Stimulated activated CD4-positive, alpha-beta T cell treated with anti-CD3 and anti-CD28 coated beads, Interleukin-15, amount 100 ng/mL, for 1 hour (primary cell): ENCODE measurements at places on chromosomes 2 and 18.

DNA sequence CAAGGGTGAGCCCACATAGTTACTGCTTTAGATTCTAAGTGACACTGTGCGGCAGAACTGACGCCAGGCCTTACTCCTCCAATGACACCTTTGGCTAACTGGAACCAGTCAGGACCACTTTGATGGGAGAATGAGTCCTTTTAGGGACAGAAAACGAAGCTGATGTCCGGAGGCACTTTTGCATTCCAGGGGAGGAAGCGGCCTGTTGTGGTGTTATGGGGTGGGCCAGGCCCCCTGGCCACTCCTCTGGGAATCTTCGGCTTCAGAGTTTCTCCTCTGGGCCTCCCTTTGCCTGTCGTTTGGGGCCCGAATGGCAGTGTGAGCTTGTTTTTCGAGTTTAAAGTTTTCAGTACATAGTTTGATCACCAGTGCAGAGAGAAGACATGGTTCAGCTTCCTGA, 65.9 kb downstream of the MBP start:
- DNase-seq: no peak

- no peak for DNase-seq
These were observed 71.1 kb downstream of the MTA3 start for GRCh38 chr2:42639340-42640077.

DNA sequence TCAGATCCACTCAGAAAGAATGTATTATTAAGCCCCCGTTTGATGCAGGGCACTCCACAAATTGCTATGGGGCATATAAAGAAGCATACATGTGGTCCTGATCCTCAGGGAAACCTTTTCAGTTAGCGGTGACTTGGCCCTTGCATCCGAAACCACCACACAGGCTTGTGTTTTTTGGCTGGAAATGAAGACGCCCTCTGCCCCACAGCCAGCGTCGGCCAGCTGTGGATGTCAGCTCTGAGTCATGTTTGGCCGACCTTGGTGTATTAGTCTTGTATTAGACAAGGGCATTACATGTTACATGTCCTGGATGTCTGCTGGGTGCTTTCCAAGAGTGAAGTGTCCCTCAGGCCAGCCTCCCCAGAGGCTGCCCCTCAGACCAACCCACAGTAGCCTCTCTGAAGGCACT, 107.6 kb upstream of the MAP3K20 start:
- DNase-seq: no peak

DNA sequence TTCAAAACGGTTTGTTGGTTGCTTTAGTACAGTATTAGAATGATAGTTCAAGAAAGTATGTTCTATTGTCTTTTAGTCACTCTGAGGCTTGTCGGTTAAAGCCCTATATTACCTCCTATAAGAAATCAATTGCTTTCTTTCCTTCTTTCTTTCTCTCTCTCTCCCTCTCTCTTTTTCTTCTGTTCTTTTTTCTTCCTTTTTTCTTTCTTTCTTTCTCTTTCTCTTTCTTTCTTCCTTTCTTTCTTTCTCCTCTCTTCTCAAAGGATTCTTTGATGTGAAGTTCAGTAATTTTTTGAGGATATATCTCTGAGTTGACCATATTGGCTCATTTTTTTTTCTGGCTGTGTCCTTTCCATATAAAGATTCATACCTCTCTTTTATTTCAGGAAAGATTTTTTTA, 249.4 kb downstream of the SRBD1 start:
- DNase-seq: no peak

DNA sequence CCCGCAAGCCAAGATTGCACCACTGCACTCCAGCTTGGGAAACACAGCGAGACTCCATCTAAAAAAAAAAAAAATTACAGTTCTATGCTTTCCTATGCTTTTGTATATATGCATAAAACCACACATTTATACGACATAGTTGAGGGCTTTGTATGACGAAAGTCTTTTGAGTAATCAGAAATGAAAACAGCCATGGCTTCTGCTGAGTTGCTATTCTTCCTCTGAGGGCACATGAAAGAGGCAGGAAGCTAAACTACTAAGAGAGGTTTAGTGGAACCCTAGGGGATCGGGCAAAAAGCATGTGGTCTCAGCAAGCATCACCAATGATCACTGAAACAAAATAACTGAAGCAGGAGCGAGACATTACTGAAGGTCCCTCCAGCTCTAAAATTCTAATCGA, 99.6 kb downstream of the ZAP70 start:
- no peak for DNase-seq

- DNase-seq: no peak
These were observed 19.5 kb downstream of the MRPL44 start for GRCh38 chr2:223976635-223977226.

DNA sequence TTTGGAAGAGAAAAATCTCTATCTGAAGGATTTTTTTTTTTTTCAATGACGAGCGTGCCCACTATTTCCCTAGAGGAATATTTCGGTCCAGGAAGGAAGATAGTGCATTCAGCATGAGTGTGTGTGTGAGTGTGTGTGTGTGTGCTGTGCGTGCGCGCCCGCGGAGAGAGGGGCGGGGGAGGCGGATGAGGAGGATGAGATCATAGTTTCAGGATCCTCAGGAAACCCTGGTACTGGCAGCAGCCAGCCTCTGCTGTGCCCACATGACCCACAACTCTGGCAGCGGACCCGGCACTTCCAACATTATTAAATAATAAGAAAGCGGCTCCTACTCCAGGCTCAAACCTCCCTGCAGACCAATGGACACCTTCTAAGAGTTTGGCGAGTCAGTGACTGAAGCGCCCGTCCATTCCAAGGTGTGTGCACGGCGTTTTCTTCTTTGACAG, 217.0 kb upstream of the DTNA start:
- DNase-seq: no peak

DNA sequence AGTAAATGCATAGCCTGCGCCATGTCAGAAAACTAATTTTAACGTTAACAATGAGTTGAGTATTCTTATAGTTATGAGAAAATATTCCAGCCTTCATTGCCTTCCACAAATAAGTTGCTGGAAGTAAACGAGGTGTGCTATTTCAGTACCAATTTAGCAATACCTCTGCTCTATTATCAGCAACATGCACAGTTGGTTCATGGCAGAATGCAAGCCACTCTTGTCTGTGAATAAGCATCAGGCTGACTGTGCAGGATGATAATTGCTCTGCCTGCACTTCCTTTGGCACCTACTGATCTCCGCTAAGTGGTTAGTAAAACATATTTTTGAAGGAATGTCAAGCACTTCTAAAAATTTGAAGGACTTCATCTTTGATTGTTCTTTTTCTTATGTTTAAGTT, 261.9 kb upstream of the SIX3 start:
- DNase-seq: no peak

- no peak for DNase-seq
These were observed 87.4 kb upstream of the HK2 start for GRCh38 chr2:74746480-74746879.

DNA sequence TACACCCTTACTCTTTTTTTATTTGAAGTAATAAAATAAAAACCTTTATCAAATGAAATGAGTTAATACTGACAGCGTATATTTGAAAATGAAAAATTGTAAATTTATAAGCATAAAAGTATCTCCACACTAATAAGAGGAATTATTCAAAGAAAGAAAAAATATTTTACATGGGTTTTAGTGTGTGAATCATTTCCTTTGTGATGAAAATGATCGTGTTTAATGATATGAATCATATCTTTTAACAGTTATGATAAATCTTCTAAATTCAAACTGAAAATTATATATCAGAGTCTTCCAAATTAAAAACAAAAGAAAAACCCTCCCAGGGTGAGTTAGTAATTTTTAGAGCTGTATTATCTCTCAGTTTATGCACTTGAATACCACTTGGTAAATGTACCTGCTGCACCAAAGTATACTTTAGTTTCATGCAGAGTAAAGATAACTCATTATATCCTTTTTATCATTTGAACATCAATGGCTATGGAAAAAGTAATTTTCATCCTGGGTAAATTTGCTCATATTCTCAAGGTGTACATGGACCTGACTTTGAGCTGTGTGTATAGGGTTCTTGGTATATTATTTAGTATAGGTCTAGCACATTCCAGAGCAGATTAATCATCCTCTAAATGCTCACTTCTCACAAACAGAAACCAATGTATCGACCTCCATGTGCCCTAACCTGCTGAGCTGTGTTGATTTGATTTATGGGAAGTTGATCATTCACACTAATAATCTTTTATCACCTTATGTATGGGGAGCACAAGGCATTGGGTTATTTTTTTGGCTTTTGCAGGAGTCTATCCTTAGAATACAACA, 98.7 kb upstream of the VWC2L start:
- no peak for DNase-seq

GRCh38 chr2:39216346-39217191, 27.2 kb downstream of the CDKL4 start:
- DNase-seq: peak; percentile 14

GRCh38 chr2:12852135-12852534, 135.4 kb downstream of the TRIB2 start:
- DNase-seq: no peak

DNA sequence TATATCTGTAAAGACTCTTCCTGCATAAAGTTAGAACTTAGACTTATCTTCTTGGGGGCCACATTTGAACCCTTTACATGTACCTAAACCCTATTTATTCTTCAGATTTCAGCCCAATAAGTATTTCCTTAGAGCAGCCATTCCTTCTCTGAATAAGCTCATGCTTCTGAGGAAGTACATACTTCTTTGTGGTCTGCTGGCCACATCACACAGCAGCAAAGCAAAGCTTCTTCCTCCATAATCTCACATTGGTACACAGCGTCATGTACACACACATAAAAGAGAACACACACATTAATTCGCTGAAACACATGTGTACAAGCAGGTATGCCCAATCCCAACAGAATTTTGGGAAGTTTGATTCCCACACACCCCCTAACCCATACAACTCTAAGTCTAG, 331.0 kb downstream of the CDH2 start:
- no peak for DNase-seq

GRCh38 chr2:239277401-239278085, 123.3 kb downstream of the HDAC4 start:
- DNase-seq: no peak

- DNase-seq: no peak
These were observed 40.5 kb downstream of the HS6ST1 start for GRCh38 chr2:128277961-128278681.

GRCh38 chr18:63890950-63891304, 3.4 kb downstream of the SERPINB2 start:
- DNase-seq: no peak

DNA sequence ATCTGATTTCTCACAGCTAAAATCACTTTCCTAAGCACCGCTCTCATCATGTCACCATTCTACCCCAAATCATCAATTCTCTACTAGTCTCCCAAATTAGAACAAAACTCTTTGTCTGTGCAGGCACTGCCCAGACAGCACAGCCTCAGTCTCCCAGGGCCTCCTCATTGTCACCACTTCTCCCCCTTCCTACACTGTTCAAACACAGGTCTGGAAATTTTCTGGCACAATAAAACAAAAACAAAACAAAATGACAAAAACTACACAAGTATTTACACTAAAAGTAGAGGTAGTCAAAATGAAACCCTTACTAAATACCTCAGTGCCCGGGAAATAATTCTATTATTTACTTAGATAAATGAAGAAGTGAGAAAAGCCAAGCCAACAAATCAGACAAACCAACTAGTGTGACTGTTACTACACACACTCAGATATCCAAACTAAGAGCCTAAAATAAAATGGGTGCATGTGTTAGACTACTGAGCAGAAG, 156.2 kb upstream of the DNMT3A start:
- DNase-seq: no peak

DNA sequence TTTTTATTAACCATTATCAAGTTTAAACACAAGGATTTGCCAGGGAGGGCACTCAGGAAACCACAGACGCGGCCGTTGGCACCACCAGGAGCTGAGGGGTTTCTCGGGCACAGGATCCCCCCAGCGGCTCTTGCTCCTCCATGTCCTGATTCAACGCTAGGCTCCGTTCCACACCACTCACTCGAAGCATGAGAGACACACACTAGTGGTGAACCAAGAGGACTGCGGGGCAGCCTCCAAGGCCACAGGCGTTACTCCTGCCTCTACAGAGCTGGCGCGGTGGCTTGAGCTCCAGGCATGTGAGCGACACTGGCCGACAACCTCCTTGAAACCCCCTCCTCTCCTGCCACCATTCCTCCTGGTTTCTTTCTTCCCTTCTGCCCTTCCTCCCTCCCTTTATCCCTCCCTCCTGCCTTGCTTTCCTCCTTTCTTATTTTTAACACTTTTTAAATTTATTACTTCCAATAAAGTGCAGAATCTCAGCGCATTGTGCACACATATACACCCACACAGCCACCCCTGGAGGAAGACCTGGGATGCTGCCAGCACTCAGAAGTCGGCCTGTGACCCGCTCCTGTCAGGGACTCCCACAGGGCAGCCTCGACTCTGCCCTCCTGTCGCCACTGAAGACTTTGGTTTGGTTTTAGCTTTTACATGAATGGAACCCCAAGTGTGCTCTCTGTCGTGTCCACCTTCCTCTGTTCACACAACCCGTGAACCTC, 21.7 kb downstream of the COX7A2L start:
- DNase-seq: no peak

DNA sequence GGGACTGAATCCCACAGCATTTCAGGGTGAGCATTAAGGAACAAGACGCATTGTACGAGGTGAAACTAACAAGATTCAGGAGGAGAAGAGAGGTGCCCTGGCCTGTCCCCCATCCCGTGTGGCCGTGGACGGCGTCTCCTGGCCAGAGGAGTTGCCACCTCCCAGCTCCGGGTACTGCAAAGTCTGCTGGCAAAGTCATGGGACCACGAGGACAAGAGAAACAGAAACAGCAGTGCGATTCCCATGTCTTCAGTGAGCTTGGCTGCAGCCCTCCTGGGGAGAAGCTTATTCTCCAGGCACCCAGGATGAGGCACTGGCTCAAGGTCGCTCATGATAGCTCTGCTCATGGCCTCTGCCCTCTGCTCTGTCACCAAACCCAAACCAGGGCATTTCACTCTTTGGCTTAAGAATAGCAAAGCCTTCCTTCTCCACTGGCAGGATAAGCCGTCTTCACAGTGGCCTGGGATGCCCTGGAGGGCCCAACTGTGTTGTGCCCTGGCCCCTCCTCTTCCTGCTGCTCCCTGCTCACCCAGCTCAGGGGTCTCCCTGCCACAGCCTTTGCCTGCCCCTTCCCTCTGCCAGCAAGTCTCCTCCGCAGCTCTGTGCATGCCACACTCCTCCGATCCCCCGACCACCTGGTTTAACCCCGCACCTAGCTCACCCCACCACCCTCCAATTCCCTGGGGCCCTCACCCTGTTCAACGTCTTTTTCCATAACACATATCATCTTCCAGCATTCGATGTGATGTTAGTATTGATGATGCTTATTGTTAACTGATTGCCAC, 144.8 kb downstream of the PXDN start:
- DNase-seq: no peak

DNA sequence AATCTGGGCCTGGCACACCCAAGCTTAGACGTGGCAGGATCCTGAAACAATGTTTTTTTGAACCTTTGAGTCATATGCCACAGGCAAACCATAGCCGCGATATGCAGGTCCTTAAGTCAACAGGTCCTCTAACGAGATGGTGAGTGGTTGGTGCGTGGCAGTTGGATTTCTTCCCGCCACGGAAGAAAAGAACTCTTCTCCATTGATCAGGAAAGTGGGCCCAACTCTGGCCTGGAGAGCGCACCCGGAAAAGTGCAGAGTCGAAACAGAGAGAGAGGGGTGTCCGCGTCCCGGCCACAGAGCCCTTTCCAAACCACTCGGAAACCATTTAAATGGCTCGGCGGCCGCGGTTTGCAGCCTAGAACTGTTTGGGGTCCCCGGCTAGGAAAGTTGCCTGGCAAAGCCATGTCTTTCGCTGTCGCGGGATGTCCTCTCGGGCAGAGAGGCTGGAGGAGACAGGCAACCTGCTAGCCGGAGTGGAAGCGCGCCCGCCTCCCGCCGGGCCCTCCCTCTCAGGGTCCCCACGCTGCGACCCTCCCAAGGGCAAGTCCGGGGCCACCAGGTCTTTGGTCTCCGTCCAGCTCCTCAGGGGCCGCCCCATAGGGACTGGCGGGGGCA, 777 bp downstream of the GALNT3 start:
- DNase-seq: no peak

GRCh38 chr18:11830585-11830984, 20.6 kb upstream of the CHMP1B start:
- no peak for DNase-seq
